ENCODE measurements at places on chromosomes 7 and 10.

DNA sequence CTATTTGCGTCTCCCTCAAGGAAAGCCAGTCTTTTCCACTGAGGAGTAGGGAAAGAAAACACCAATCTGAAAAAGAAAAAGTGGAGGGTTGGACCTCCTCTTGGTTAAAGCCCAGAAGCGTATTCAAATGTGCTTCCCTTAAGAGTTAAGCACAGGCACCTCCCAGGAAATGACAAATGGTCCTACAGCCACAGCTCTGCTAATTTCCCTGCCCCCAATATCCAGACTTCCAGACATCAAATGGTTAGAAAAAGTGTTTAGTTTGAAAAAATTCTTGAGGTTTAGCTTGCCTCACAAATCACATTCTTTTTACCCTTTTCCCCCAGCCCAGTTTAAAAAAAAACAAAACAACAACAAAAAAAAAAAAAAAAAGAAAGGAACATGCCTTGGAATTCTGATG, 19.0 kb upstream of the COL1A2 start:
- no peak for DNase-seq

DNA sequence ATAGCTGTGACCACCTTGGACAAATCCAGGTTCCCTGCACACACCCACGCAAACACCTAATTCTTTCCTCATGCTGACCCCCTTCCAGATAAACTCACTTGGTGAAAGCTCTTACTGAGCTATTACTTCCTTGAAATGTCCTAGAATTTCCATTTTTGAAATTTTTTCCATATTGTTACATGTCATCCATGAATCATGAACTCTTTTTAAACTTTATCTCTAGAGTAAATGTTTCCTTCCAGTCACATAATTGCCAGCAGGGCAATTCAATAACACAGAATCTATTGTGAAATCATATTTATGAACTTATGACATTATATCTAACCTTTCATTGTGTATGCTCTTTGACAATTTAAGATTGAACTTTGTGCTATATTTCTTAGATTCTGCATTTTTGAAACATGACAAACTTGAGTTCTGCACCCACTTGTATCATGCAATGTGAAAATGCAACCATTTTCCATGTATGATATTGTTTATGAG, 26.8 kb upstream of the FGL2 start:
- DNase-seq: no peak

DNA sequence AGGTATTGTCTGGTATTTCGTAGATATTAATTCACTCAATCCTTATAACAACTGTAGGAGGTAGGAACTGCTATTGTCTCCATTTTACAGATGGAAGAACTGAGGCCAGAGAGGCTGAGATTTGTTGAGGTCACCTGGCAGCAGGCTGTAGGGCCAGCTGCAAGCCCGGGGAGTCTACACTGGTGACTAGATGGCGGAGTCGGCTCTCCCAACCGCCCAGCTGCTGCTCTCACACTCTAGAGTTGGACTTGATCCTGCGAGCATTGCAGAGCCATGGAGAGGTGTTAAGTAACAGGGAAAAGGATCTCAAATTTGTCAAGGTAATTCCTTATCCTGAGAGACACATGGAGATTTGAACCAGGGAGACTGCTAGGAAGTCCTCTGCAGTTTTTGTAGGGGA, 124.1 kb downstream of the CAMK1D start:
- no peak for DNase-seq

- no peak for DNase-seq
These were observed 46.6 kb downstream of the MINPP1 start for GRCh38 chr10:87551326-87551725.

DNA sequence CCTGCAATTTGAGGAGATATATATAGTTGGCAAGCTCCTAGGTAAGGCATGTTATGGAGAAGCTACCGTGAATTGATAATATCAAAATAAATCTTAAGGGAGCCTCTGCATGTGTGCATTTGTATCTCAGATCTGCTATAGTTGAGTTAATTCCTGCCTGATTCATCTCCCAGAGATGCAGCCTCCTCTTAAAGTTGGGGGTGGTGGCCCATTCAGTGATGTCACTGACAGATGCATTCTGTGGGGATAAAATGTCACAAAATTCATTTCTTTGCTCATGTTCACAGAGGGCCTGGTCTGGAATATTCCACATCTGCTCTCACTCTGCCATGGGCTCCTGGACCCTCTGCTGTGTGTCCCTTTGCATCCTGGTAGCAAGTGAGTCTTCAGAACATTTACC, 185.8 kb upstream of the PRSS1 start:
- no peak for DNase-seq

GRCh38 chr7:7978860-7979259, 10.3 kb downstream of the GLCCI1 start:
- no peak for DNase-seq

DNA sequence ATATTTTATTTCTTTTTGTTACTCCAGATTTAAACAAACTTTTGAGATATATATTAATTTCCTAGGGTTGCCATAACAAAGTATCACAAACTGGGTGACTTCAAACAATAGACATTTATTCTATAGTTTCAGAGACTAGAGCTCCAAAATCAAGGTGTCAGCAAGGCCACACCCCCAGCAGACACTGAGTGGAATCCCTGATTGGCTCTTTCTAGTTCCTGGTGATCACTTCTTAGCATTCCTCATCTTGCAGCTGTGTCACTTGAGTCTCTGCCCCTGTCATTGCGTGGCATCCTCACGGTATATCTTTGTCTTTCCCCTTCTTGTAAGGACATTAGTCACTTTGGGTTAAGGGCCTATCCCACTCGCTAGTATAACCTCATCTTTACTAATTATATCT, 7.6 kb upstream of the SLC26A3 start:
- DNase-seq: no peak

- DNase-seq: no peak
These were observed 151.5 kb upstream of the FAM3C start for GRCh38 chr7:121547544-121548092.

DNA sequence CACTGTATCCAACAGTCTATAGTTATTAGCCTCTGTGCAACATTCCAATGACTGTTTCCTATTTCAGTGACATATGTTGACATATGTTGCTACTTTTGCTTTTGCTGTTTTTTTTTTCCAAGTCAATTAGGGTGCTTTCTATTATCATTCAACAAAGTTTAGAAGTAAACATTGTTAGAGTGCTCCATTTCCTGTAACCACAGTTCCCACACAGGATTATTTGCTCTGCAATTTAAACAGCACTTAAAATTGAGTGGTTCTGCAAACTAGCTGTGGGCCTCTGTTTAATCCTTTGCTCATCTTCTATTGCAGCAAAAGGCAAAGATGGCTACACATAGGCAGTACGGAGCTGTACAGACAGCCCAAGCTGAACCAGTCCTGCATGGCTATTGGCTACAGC, 46.5 kb upstream of the PTN start:
- no peak for DNase-seq

DNA sequence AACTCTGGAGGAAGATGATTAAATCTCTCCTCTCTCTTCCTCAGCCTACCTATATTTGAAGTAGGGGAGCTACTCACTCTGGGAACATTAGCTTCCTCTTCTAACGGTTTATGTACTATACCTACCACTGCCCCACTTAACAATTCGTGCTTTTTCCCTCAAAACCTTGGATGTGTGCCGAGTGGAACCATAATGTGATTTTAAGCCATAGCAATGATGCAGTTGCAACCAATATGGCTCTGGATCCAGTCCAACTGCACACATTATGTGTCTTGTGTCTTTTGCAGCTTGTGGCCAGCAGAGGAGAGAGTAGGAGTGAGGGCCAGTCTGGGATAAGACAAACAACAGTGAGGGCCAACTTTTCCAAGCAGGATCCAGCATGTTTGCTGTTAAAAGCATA, 170.7 kb downstream of the GATA3 start:
- DNase-seq: no peak

DNA sequence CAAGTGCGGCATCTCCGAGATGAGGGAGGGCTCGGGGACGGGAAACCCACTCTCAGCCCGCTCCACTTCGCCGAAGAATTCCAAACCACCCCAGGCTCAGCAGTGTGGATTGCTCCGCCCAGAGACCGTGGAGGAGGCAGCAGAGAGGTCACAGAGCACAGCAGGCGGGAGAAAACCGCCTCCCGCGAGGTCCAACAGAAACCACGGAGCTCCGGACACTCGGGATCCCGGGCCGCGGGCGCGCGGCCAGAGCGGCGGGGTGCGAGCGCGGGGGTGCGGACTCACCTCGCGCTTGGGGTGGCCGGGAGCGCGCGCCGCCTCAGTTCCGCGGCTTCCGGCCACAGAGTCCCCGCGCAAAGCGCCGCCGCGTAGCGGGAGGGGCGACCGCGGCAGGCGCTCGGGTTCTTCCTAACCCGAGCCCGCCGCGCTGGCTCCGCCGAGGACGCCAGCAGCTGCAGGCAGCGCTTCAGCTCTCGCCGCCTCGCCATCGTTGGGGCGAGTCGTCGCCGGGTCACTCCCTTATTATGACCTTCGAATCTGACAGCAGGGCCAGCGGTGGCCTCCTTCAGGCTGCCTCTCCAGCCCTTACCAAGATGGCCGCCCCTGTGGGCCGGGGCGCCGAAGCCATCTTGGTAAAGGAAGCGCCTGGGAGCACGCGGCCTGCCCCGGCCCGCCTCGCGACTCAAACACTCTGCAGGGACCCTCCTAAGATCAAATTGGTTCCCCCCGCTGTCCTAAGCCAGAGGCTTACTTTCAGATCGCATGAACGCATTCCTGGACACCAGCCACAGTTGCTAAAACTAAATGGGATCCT, at the start of gene NAPEPLD:
Gene NAPEPLD (minus strand): TSS at position 106 of the 814 bp plus-strand sequence. CDS start 20,323 bp downstream, outside the sequence.
- DNase-seq: peak; percentile 90
